ENCODE measurements at places on chromosomes 12 and 14.
A peak's percentile ranks its signal among the peaks of the same experiment; 100 is the strongest.

DNA sequence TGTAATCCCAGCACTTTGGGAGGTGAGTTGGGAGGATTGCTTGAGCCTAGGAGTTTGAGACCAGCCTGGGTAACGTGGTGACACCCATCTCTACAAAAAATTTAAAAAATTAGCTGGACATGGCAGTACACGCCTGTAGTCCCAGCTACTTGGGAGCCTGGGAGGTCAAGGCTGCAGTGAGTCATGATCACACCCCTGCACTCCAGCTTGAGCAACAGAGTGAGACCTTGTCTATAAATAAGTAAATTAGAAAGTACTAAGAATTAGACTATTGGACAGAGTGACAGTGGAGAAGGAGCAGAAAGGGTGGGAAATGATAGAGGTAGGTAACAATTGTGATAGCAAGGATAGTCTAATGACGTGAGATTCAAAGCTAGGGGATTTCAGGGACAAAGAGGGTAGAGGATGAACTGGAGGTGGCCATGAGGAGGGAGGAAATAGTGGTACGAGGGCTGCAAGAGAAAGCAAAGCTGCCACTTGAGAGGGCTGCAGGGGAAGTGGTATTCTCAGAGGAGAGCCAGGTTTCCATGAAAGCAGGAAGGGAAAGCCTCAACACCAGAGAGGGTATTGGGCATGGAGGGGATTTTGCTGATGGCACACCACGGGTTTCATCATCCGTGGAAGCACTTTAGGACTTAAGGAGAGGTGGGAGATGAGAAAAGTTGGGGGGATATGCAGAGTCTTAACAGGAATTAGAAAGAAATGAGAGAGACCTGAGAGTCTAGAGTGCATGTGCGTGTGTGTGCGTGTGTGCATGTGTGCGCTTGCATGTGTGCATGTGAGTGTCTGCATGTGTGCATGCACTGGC is 85.6 kb downstream of the SYNE2 start:
- DNase-seq: peak; percentile 35

DNA sequence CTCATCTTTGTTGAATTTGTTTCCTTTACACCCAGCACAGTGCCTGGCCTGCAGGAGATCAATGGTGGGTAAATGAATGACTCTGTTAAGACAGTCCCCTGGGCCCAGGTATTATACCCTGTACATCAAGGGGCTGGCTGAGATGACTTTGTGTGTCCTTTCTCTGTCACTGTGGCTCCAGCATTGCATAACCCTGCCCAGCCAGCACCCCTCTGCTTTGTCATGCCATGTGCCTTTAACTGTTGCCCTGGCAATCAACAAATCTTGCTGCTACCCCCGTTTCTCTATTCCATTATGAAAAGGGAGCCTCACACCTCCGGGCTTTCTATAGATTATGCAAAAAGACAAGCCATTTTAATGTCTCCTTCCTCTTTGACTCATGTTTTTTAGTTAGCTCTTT is 7.6 kb upstream of the FLVCR2 start:
- DNase-seq: no peak

DNA sequence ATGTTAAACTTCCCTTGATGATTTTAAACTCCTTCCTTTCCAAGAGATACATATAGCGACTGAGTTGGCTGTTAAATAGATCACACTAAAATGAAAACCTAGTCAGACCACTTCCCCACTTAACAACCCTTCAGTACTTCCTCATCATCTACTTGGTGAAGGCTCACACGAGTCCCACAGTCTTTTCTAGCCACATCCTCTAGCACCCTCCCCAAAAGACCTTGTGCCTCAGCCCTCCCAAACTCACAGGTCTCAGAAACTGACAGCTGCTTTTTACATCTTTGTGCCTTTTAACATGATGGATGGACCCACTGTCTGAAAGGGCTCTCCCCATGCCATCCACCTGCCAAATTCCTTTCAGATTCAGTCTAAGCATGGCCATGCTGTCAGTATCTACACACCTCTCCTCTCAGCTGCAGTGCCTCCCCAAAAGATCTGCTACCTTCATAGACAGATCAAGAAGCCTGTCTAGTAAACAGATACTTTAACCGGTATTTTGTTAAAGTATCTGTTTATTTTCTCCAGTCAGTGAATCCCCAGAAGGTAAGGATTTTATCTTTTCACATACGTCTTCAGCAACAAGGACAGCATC is 65.1 kb upstream of the GPHB5 start:
- peak; percentile 40 for DNase-seq

GRCh38 chr12:21438643-21439042 is 1.2 kb downstream of the PYROXD1 start:
- no peak for DNase-seq

GRCh38 chr12:22029991-22030390 is 16.0 kb upstream of the CMAS start:
- DNase-seq: no peak

GRCh38 chr14:91501348-91501747 is 8.8 kb downstream of the PPP4R3A start:
- DNase-seq: no peak

DNA sequence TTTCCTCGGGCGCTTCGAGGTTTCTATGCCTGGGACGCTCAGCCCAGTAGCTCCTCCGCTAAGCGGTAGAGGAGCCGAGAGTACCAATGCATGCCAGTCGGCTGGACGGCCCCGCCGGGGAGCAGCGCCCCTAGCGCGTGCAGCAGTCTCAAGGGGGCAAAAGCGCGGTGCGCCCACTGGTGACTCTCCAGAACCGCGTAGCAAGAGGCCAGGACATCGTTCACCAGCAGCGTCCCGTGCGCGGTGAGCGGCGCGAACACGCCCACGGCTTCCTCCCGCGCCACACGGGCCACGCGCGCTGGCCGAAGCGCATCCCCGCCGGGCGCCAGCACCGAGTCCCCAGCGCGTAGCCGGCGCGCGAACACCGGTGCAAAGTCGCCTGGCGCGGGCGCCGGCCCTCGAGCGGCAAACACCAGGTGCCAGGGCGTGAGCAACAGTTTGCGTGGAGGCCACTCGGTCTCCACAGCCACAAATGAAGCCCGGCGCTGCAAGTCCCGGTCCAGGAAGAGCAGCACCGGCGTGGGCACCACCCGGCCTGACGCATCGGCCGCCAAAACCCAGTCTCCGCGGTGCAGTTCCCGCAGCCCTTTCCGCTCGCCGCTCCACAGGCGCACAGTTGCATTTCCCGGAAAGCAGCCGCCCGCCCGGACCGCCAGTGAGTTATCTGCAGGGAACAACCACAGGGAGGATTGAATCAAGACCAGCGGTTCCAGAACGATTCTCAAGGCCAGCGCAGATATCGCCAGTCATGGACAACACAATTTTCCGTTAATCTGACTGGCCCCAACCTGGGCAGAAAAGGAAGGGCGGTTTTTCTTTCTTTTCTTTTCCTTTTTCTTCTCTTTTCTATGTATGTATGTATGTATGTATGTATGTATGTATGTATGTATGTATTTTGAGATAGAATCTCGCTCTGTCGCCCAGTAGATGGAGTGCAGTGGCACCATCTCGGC is 4.5 kb downstream of the DHH start:
- DNase-seq: peak; percentile 28

GRCh38 chr12:118472940-118473339 is 96.6 kb downstream of the SUDS3 start:
- DNase-seq: no peak

DNA sequence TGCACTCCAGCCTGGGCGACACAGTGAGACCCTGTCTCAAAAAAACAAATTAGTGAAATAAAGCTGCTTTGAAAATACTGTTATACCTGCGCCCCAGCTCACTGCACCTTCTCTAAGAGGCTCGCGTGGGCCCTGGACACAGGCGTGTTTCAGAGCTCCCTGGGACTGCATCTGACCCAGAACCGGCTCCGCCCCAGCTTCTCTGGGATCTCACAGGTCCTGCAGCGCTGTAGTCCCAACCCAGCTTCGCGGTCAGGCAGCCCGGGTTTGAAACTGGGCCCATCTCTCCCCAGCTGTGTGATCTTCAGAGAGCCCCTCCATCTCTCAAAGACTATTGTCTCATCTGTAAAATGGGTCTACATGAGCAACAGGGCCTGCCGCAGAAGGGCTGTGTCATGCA is 7.5 kb downstream of the RIMBP2 start:
- DNase-seq: no peak

DNA sequence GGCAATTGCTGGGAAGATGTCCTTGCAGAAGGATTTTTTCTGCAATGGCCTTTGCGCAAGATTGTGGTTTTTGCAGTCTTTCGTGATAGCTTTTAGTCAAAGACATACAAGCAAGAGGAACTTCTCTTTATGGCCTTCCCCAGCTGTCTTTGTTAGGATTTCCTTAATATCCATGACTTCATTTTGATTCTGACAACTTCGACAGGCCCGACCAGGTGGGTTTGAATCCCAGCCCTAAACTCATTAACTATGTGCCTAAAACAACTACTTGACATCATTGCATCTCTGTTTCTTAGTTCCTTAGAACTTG is 13.3 kb upstream of the VRK1 start:
- no peak for DNase-seq

GRCh38 chr12:25655702-25656101 is 102.6 kb upstream of the LMNTD1 start:
- DNase-seq: no peak

DNA sequence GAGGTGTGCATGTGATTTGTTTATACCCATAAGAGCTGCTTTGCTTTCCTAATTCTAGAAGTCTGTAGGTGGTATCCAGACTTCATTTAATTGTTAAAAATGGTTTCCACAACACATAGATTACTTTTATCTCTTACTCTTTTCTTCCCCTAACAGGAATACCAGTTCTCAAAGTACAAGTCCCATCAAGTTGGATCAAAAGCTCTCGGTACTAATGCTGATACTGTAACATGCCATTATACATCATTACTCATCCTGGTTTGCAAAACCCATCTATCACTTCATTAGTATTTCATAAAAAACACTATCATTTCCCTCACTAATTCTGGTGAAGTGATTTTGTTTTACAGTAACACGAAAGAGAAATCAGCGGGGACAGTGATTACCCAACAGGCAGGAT is 94.3 kb downstream of the PPP2R5E start:
- no peak for DNase-seq

- DNase-seq: no peak
Measured at GRCh38 chr12:25433024-25433423, 120.1 kb downstream of the LMNTD1 start.

DNA sequence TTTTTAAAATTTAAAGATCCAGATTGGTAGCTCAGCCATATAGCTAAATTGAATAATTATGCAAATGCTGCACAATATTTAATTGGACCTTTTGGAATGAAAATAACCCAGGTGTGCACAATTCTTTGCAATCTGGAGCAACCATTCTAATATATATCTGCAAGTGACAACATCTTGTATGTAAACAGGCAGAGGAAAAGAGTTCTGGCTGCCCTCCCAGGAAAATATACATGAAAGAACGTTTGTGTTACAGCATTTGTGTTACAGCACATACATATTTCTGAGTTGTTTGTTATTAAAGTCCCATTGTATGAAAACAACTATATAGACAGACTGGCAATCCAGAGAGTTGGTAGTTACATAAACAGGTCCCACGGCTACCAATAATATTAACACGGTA is 377.5 kb downstream of the DIO2 start:
- DNase-seq: no peak

DNA sequence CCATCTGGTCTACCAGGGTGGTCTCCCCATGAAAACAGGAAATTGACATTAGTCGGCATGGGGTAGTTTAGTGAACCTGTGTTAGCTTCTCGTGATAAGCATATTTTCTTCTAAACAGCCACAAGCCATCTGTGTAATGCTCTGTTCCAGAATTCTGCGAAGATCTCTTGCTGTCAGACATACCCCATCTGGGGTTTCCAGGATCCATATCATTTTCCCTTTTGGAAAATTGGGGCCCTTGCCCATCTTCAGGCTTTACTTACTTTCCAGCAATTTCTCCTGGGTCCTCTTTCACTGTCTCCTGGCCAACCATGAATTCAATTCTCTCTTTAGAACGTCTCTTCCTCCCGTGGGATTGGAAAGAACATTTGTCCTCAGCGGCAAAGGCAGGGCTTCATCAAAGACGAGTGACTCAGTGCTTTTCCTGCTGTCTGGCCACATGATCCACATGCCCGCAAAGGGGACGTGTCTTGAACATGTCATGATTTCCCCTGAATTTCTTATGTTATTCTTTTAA is 21.4 kb upstream of the NCOR2 start:
- DNase-seq: peak; percentile 24

DNA sequence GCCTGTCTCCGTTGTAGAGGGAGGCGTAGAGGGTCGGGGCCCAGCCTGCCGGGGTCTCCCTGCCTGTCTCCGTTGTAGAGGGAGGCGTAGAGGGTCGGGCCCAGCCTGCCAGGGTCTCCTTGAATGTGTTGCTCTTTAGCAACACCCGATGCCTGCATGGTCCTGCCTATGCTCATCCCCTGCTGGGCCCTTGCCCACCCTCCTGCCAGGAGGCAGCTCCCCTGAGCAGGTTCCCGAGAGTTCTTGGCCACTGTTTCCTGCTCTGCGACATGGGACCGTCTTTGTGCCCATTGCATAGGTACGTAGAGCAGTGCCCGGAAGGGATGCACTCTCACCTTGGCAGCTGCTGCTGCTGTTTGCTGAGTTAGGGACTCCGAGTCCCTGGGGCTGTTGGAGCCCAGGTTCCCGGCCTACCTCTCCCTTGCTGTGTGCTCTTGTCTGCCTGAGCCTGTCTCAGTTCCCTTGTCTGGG is 3.3 kb downstream of the KIF26A start:
- DNase-seq: no peak

DNA sequence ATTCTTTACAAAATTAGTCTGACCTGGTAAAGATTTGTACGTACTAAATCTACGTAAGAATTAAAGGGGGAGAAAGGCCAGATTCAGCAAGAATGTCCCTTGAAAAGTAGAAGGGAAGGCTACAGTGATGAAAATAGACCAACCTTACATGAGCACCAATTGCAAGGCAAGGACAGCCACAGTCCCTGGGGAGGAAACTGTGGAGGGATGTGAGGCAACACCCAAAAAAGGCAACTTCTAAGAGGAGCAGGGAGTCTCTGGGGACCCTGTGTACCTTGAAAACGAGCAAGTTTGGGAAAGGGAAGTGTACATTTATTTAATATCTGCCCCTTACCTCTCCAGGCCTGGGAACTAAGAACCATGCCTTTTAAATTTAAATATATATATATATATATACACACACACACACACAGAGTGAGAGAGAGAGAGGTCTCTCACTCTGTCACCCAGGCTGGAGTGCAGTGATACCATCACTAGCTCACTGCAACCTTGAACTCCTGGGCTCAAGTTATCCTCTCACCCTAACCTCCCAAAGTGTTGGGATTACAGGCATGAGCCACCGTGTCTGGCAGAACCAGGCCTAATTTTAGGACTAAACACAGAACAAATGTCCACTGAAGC is 56.4 kb downstream of the TMCC3 start:
- DNase-seq: no peak

- DNase-seq: no peak
Measured at GRCh38 chr12:15712160-15712559, 77.0 kb downstream of the EPS8 start.

GRCh38 chr14:95668235-95668772 is 17.9 kb upstream of the TCL1B start:
- DNase-seq: no peak

Data from CD4-positive, alpha-beta T cell treated with Interleukin-17A for 1 hour (primary cell).